ENCODE measurements at places on chromosomes 3 and 15. TPM values are rescaled to one million over a fixed set of nuclear protein-coding genes. Genes with fewer than 3 reads are reported as not detected.

The KLHL40 gene
- total RNA-seq: not detected

The ACTC1 gene
- 0.22 TPM for total RNA-seq

The LYZL4 gene
- not detected for total RNA-seq

The ACP3 gene
- total RNA-seq: not detected

The DYNLT2B gene
- total RNA-seq: 24.7 TPM

The ST8SIA2 gene
- total RNA-seq: 0.48 TPM

The NANOGP8 gene
- total RNA-seq: not detected

The KNL1 gene
- total RNA-seq: 6.9 TPM

The PLA2G4D gene
- not detected for total RNA-seq

The MOBP gene
- 0.02 TPM for total RNA-seq

The ZMYND10 gene
- 0.94 TPM for total RNA-seq

Data from A549 treated with AZD2906 at 1 μM for 4 hours (cell line).